GM18507 (cell line): ENCODE measurements at places on chromosomes 16 and 17.

DNA sequence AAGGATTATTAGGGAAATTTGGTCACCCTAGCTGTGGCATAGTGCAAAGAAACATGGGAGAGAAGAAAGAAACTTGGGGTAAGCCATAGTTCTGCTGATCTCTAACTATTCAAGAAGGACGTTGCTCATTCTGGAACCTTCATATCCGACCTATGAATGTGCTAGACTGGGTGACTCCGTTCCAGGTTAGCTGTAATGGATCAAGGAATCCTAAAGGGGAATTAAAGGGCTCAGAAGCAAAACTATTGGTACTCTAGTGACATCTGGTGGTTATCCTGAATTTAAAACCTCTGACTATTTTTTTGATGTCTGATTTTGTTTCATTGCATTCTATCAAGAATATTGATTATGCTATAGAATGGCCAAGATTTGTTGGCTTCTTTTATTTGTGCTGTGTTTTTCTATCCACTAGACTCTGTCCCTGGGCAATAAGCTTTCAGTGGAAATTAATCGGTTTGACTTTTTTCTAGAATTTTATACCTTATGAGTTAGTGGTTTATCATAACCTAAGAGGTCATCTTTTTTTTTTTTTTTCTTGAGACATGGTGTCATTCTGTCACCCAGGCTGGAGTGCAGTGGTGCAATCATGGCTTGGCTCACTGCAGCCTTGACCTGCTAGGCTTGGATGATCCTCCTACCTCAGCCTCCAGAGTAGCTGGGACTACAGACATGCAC lies 19.5 kb downstream of the PCTP start:
- peak; percentile 14 for DNase-seq

DNA sequence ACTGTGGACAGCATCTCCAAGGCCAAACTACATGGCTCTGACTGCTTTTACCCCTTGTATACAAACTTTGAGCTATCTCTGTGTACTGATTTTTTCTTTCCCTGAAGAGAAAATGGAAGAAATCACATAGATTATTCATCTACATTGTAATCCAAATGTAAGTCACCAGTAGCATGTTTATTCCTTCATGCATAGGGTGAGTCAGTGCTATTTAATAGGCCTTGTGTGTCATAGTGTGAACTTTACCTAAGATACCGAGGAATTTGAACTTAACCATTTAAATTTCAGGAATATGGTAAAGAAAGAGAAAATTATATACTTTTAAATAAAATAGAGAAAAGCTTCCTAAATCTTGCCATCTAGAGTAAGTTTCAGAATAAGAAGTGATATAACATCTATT lies 16.5 kb downstream of the PHKB start:
- DNase-seq: no peak

DNA sequence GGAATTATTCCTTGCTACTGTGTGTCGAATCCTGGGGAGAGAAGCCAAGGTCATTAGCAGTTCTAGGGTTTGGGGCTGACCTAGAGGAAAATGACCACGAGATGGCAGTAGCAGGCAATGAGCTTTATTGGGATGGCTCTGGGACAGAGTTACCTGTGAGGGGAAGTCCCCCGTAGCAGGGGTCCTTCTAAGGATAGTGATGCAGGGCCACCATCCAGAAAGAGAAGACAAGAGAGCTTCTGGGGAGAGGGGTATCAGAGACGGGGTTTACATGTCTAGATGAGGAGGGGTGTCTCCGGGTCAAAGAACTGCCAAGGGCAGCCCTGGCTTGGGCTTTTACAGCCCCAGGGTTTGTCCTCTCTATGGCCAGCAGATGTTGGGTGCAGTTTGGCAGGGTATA lies 6.4 kb upstream of the GGT6 start:
- DNase-seq: peak; percentile 44

- DNase-seq: no peak
Observed at GRCh38 chr16:66926961-66927436, 1.7 kb upstream of the RRAD start.

DNA sequence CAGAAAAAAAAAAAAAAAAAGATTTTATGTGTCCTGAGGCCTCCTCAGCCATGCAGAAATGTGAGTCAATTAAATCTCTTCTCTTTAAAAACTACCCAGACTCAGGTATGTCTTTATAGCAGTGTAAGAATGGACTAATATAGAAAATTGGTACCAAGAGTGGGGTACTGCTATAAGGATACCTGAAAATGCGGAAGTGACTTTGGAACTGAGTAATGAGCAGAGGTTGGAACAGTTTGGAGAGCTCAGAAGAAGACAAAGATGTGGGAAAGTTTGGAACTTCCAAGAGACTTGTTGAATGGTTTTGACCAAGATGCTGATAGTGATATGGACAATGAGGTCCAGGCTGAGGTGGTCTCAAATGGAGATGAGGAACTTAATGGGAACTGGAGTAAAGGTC lies 17.3 kb upstream of the CNEP1R1 start:
- no peak for DNase-seq

- no peak for DNase-seq
Observed at GRCh38 chr16:87303431-87303930, 13.7 kb downstream of the C16orf95 start.
